Breast epithelium (tissue), 4 donors: ENCODE measurements at places on chromosomes 5 and 9.

DNA sequence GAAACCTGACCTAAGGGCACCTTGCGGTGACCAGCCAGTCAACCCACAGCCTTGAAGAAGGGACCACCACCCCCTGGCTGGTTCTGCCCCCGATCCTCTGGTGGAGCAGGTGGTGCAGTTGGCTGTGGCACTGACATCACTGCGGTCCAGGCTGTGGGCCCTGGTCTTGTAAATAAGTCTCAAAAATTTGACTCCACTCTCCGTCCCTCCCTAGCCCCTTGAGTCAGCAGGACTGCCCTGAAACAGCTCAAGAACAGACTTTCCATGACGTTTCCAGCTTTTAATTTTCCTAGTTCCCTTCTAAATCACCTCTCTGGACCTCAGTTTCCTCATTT is 134.8 kb upstream of the BOD1 start:
- H3K27ac ChIP-seq, result no peak overlapping the region
- H3K36me3 ChIP-seq, result no peaks in the 10 kb centered on the region
- no peaks in the 10 kb centered on the region for H3K27me3 ChIP-seq
- DNase-seq, result no peak
- no peaks in the 10 kb centered on the region for H3K4me1 ChIP-seq

- H3K4me1 ChIP-seq, result no peaks in the 10 kb centered on the region
- H3K27me3 ChIP-seq, result no peaks in the 10 kb centered on the region
- no peak overlapping the region for H3K4me3 ChIP-seq
- no peak overlapping the region for H3K27ac ChIP-seq
- no peak for DNase-seq
Measured at GRCh38 chr5:20514145-20514544, 526.1 kb upstream of the CDH18 start.

DNA sequence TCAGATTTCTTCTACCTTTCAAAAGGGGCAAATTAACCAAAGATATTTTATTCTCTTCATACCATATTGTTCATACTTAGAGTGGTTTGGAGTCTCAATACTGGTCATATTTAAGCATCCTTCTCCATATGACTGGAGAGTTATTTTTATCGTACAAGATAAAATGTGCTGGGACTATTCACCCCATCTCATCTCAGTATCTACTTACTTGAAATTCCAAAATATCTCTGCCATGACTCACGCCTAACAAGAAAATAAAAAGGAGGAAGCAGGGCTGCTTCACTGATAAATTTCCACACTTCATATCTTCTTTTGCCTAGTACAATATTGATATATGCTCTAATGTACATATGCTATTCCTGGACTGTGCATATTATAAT is 277.9 kb upstream of the CDH9 start:
- H3K27ac ChIP-seq, result no peak overlapping the region
- no peaks in the 10 kb centered on the region for H3K4me1 ChIP-seq
- H3K36me3 ChIP-seq, result no peaks in the 10 kb centered on the region
- no peaks in the 10 kb centered on the region for H3K27me3 ChIP-seq
- no peak overlapping the region for H3K4me3 ChIP-seq

DNA sequence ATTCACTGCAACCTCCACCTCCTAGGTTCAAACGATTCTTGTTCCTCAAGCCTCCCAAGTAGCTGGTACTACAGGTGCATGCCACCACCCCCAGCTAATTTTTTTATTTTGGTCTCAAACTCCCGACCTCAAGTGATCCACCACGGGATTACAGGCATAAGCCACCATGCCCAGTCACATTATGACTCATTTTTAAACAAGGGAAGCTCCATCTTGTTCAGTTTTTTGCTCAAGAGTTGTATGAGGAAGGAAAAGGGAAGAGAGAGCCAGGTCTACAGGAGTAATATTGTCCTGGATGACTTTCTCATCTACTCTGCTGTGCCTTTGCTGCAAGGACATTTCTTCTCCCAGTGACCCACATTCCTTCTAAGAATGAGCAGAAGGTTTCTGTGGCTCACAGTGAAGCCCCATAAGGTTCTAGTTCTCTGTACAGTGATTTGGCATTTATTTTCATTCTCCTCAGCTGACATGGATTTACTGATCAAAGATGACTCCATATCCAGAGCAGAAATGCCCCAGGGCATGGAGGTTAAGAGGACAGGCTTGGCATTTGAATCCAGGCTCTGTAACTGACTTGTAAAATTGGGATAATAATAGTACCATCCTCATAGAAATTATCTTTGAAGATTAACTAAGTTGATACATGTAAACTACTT is 153.5 kb downstream of the CDH6 start:
- no peaks in the 10 kb centered on the region for H3K27me3 ChIP-seq
- H3K4me1 ChIP-seq, result no peaks in the 10 kb centered on the region
- no peak for DNase-seq
- H3K36me3 ChIP-seq, result no peaks in the 10 kb centered on the region

- H3K27ac ChIP-seq, result peak overlapping the region; percentile 76
- no peaks in the 10 kb centered on the region for H3K27me3 ChIP-seq
- no peak overlapping the region for H3K4me3 ChIP-seq
- DNase-seq, result no peak
Measured at GRCh38 chr5:15620501-15620900, 120.5 kb downstream of the FBXL7 start.

DNA sequence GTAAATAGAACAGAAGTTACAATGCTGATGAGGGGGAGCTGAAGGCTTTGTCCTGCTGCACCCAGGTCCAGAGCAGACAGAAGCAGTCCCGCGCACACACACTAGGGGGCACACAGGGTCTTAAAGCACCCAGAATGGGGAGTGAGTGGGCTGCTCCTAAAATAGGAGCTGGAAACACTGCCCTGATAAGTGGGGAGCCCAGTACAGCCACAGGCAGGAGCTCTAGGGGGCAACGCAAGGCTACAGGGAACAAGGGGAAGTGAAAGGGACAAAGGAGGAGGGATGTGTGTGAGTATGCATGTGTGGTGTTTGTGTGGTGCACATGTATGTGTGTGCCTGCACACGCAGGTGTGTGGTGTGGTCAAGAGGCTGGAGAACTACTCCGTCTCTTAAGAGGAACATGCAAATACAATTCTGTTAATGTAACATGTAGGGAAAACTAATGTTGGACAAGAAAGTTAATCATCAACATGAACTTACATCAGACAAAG is 191.5 kb downstream of the ROR2 start:
- DNase-seq, result no peak
- H3K4me1 ChIP-seq, result no peaks in the 10 kb centered on the region
- H3K36me3 ChIP-seq, result no peaks in the 10 kb centered on the region
- no peaks in the 10 kb centered on the region for H3K27me3 ChIP-seq
- no peak overlapping the region for H3K27ac ChIP-seq

DNA sequence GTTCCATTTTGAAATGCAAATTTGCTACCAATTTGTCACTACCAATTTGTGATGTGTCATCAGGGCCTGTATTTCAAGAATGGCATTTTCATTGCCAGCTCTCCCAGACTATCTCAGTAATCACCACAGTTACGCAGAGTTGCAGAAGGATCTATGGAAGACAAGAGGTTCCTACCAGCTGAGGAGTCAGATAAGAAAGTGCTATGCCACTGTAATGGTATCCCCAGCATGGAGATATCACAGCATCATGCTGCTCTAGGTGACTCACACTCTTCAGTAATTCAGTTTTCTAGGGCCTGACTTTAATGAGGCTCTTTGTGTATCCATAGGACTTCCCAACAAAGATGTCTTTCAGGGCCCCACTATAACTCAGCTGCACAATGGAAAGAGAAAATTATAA is 490.3 kb downstream of the ARHGEF28 start:
- no peaks in the 10 kb centered on the region for H3K36me3 ChIP-seq
- no peaks in the 10 kb centered on the region for H3K4me1 ChIP-seq
- no peak overlapping the region for H3K4me3 ChIP-seq
- H3K27me3 ChIP-seq, result no peaks in the 10 kb centered on the region
- DNase-seq, result no peak

GRCh38 chr5:115324021-115324420 is 27.6 kb upstream of the CCDC112 start:
- H3K4me3 ChIP-seq, result no peak overlapping the region
- H3K4me1 ChIP-seq, result no peaks in the 10 kb centered on the region
- DNase-seq, result no peak
- no peak overlapping the region for H3K27ac ChIP-seq
- no peaks in the 10 kb centered on the region for H3K36me3 ChIP-seq
- H3K27me3 ChIP-seq, result no peaks in the 10 kb centered on the region

- no peaks in the 10 kb centered on the region for H3K4me1 ChIP-seq
- H3K27me3 ChIP-seq, result no peaks in the 10 kb centered on the region
- H3K4me3 ChIP-seq, result no peak overlapping the region
- no peaks in the 10 kb centered on the region for H3K36me3 ChIP-seq
Measured at GRCh38 chr5:153523211-153523610, 32.7 kb downstream of the GRIA1 start.

GRCh38 chr9:89676281-89676680 is 71.5 kb downstream of the GADD45G start:
- no peak overlapping the region for H3K4me3 ChIP-seq
- H3K27ac ChIP-seq, result no peak overlapping the region
- H3K27me3 ChIP-seq, result no peaks in the 10 kb centered on the region
- H3K4me1 ChIP-seq, result no peaks in the 10 kb centered on the region

DNA sequence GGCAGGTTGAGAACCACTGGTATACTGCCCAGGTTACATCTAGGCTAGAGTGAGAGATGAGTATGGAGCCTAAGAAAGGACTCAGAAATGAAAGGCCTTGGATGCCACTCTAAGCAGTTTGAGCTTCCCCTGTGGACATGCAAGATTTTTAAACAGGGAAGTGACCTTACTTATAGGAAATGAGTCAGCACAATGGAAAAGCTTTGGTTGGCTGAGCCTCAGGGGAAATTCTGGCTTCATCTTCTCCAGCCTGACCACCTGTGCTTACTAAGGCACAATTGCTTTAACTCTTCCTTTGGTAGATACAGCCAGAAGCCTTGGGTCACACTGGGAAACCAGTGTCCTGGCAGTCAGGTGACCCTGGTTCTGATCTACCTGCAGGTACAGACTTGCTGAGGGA is 380.2 kb upstream of the ZNF462 start:
- no peaks in the 10 kb centered on the region for H3K36me3 ChIP-seq
- no peaks in the 10 kb centered on the region for H3K27me3 ChIP-seq
- H3K27ac ChIP-seq, result no peak overlapping the region
- H3K4me3 ChIP-seq, result no peak overlapping the region
- no peaks in the 10 kb centered on the region for H3K4me1 ChIP-seq

- H3K4me3 ChIP-seq, result no peak overlapping the region
- DNase-seq, result no peak
- no peaks in the 10 kb centered on the region for H3K27me3 ChIP-seq
- H3K4me1 ChIP-seq, result no peaks in the 10 kb centered on the region
Measured at GRCh38 chr5:160504906-160505305, 83.3 kb downstream of the PTTG1 start.

DNA sequence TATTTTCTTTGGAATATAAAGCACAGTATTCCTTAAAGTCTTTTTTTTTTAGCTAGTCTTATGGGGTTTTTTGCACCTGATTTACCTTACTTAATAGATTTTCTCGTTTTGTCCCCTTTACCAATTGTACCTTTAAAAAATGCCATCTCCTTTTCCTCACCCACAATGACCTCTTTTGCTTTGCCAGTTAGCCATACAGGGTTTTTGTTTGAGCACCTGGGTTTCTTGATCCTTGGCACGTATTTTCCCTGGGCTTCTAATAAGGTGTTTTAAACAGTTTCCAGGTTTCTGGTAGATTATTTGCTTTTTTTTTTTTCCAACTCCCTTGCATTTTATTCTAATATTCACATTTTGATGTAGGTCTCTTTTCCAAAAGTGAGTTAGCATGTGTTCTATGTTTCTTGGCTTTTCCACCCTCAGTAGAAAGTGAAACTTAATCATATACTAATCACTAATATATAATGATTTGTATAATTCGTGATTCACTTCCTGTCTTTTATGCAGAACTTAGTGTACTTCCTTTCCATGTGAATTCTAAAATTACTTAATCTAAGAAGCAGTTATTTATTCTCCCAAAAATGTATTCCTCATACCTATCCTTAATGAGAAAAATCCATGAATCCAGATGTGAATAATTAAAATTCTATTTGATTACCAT is 673.9 kb upstream of the RGMB start:
- H3K27ac ChIP-seq, result no peak overlapping the region
- no peak for DNase-seq
- no peaks in the 10 kb centered on the region for H3K4me1 ChIP-seq
- H3K4me3 ChIP-seq, result no peak overlapping the region

- no peak overlapping the region for H3K4me3 ChIP-seq
- DNase-seq, result no peak
- H3K27ac ChIP-seq, result no peak overlapping the region
- H3K36me3 ChIP-seq, result no peaks in the 10 kb centered on the region
- H3K27me3 ChIP-seq, result no peaks in the 10 kb centered on the region
Measured at GRCh38 chr5:111345731-111346130, 121.5 kb downstream of the CAMK4 start.

DNA sequence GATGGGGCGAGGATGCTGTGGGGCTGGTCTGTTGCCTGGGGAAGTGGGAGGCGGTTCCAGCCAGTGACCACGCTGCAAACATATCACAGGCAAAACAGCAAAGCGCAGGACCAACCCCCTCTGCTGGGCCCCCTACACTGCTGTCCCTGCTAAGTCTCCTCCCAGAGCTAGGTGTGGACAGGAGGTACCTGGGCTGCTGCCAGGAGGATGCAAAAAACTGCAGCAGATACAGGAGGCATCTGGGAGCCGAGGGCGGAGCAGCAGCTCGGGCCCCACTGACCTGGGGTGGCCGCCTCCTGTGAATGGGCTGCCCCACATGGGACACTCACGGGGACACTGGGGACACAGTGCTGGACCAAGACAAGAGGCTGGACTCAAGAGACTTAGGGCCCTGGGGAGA is 48.0 kb upstream of the PHYKPL start:
- no peaks in the 10 kb centered on the region for H3K36me3 ChIP-seq
- H3K4me3 ChIP-seq, result no peak overlapping the region
- DNase-seq, result no peak
- H3K4me1 ChIP-seq, result no peaks in the 10 kb centered on the region

- H3K36me3 ChIP-seq, result no peaks in the 10 kb centered on the region
- H3K4me3 ChIP-seq, result no peak overlapping the region
- DNase-seq, result no peak
- no peaks in the 10 kb centered on the region for H3K4me1 ChIP-seq
- no peaks in the 10 kb centered on the region for H3K27me3 ChIP-seq
- H3K27ac ChIP-seq, result no peak overlapping the region
Measured at GRCh38 chr5:10622810-10623209, 58.9 kb downstream of the ANKRD33B start.

- DNase-seq, result no peak
- H3K36me3 ChIP-seq, result peaks cover 3% of the 10 kb centered on the region
- no peak overlapping the region for H3K27ac ChIP-seq
- H3K4me1 ChIP-seq, result no peaks in the 10 kb centered on the region
- no peaks in the 10 kb centered on the region for H3K27me3 ChIP-seq
Measured at GRCh38 chr5:6376974-6377520, 1.3 kb downstream of the MED10 start.
